ENCODE measurements at places on chromosomes 5 and 9. TPM values are rescaled to one million over a fixed set of nuclear protein-coding genes. Genes with fewer than 3 reads are reported as not detected.

Gene CDKN2A
- total RNA-seq: 5.1 TPM

DNA sequence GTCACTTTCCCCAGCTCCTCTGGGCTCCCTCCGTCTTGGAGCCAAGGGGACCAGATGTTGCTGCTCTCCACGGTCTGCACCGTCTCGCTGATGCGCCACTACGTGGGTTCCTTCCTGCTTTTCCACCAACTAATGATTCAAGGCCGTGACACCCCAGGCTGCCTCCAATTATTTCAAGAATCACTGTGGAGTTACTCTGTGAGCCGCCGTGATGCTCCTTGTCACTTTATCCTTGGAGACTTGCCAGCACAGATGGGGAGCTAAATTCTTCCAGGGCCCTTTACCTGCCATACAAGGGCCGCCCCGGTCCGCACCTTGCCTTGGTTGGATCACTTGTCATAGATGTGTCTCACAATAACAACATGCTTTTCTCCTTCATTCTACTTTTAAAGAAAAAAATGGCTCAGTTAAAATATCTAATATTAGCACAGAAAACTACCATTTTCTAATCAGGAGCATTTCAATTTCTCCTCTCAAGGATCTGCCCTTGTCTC lies 202.0 kb downstream of the FSTL4 start:
- no peaks in the 10 kb centered on the region for H3K36me3 ChIP-seq
- peaks cover 4% of the 10 kb centered on the region for H3K27me3 ChIP-seq
- no peak for DNase-seq
- H3K27ac ChIP-seq: no peak overlapping the region
- no peak overlapping the region for H3K4me3 ChIP-seq

DNA sequence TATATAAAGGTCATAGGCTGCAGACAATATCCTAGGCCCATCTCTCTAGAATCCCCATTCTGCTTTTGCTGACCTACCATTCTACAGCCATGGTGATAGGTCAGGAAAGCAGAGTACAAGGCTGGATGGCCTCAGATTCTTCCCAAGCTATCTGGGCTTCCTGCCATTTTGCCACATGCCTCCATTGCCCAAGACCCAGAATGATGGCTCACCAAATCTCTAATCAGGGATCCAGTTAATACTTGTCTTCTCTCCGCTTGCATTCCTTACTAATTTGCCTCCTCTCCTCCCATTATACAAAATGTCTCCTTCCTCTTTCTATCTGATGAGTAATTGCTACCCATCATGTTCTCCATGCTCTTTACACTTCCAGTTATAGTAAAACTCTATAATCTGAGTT lies 22.7 kb upstream of the NDUFS4 start:
- no peaks in the 10 kb centered on the region for H3K36me3 ChIP-seq
- H3K4me3 ChIP-seq: no peak overlapping the region
- H3K4me1 ChIP-seq: no peaks in the 10 kb centered on the region
- no peaks in the 10 kb centered on the region for H3K27me3 ChIP-seq

- H3K4me1 ChIP-seq: peaks cover 3% of the 10 kb centered on the region
- no peak for DNase-seq
- no peaks in the 10 kb centered on the region for H3K36me3 ChIP-seq
- H3K27me3 ChIP-seq: no peaks in the 10 kb centered on the region
Observed at GRCh38 chr9:127589955-127590370, 22.1 kb upstream of the STXBP1 start.
